Activated CD4-positive, alpha-beta T cell treated with anti-CD3 and anti-CD28 coated beads, Interleukin-2, amount 50 U/mL, for 1 hour (primary cell): ENCODE measurements at places on chromosomes 2 and 18.

DNA sequence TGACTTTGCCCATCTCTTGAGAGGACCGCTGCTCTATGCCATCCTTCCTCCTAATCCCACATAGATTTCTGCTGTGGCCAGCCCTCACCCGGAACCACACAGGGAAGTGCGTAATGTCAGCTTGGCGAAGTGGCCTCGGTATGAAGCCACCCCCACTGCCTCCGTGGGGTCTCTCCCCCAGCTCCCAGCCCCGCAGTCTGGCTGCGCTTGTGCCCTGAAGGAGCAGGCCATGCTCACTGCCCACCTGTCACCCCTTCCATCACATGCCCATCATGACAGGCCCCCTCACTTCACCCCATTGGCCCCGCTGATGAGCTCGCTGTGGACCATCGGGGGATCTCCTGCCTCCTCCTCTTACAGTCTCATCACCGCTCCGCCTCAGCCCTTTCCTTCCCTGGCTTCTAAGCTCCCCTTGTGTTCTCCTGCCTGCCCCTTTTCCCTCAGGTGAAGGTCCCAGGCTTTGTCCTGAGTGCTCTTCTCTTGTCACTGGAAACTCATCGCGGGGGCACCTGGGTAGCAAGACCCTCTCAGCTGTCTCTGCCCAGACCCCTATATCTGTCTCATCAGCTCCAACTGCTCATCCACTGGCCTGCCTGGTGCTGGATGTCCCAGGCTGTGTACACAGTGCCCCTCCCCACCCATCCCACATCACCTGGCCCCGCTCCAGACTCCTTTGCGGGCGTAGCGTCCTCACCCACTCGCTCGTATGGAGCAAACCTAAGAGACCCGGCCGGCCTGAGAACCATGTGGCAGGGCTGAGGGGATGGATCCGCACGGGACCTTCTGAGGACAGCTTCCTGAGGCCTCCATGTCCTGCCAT lies 81.7 kb downstream of the GLI2 start:
- no peak for DNase-seq

DNA sequence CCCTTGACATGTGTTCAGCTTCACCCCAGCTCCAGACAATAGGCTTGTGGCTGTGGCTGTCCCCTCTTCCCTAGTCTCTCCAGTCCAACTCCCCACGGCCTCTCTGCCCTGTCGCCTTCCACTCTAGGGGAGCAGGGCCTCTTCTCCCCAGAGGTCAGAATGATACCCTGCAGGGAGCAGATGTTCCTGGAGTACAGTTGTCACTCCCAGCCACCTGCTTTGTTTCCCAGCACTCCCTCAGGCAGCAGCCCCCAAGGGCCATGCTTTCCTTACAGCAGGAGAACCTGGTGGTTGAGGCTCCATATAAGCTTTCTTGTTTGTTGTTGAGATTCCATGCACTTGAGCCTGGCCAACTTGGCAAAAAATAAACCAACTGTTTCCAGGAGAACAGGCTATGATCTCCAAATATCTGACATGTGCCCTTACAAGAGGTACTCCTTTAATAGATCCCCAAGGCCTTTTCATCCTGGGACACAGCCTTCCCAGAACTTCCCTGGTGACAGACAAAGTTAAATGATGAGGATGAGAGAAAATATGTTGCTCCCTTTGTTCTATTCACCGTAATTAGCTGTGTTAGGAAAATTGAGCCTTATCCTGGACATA lies 45.1 kb downstream of the DPYSL5 start:
- DNase-seq = no peak

DNA sequence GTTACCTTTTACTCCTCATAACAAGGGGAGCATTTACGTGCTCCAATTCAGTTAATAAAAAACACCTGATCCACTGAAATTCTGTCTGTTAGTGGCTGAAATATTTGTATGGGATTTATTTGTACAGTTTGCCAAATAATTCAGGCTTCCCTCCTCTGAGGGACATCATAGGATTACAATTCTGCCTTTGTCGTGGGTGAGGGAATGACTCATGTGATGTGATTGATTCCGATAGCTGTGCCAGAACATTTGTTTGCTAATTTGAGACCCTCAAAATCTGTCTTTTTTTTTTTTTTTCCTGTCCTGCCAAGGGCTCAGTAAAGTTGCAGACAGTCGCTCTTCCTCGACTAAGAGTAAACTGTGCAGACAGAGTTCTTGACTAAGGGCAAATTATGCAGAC lies 612.6 kb upstream of the CDH2 start:
- DNase-seq = no peak

GRCh38 chr2:39215545-39215944 lies 28.2 kb downstream of the CDKL4 start:
- no peak for DNase-seq

DNA sequence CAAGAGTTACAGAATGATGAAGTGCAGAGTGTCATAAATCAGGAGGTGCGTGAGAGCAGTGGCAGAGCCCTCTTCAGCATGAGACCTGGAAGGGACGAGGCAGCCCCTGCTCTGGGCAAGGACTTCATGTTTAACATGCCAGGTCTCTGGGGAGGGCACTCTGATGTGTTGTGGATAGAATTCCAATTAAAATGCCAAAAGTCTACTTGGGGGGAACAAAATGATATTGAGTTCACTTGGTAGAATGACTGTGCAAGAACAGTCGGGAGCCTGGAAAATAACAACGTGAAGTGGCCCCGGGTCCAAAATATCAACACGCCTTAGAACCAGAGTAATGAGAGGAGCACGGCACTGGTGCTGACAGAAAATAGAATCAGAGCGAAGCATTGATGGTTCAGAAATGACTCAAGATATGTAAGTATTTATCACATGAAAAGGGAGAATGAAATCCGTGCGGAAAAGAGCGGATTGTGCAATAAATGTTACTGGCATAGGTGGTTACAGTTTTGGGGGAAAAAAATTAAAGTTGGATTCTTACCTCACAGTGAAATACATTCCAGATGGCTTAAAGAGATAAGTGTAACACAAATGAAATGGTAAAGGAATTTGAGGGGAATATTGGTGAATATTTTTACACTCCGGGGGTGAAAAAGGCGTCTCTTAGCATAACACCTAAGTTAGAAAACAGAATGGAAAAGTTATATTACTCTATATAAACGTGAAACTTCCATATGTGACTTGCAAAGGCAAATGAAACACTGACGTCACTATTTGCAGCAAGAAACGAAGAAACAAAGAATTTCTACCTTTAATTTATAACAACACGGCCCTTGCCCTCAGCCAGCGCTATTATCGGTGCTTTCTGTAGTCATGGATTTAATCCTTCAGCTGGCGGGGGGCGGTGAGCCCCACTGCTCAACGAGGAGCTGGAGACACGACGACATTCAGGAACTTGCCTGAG lies 159.4 kb upstream of the TWIST2 start:
- DNase-seq = no peak

DNA sequence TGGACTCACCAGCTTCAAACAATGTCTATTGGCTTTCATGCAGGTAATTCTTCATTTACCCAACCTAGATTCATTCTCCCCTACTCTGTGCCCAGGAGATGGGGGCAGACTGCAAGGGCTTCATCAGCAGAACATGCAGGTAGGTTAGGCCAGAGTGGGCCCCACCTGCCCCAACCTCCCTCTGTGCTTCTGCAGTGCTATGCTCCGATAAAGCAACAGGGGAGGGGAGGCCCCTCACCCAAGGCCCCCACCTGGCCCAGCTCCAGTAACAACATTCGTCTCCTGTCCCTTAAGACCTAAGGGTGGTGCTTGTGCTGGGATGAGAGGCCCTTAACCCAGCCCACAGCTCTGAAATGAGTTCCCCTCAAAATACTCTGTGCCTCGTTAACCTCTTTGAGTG lies 16.7 kb upstream of the GYPC start:
- DNase-seq = no peak

GRCh38 chr18:3664563-3665178 lies 214.7 kb downstream of the TGIF1 start:
- DNase-seq = no peak
